Stimulated activated CD8-positive, alpha-beta memory T cell treated with anti-CD3 and anti-CD28 coated beads, Interleukin-15, amount 100 ng/mL, for 1 hour (primary cell): ENCODE measurements at places on chromosomes 3 and 15.

- no peak for DNase-seq
These were observed 1.1 kb downstream of the C2CD4B start for GRCh38 chr15:62164014-62164395.

DNA sequence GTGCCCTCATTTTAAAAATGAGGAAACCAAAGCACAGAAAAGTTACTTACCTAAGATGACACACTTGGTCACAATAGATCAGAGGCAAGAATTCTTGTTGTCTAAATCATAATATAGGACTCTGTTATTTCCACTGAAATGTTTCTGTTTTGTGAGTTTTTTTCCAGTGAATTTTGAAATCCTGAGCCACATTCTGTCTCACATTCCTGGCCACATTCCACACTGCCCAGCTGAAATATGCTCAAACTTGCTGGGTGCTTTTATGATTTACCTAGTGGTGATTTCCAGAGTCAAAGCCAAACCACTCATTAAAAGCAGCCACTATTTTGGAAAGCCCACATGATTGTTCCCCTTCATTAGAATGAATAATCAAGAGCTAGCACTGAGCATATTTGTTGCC lies 82.3 kb upstream of the NPHP3 start:
- DNase-seq: no peak

DNA sequence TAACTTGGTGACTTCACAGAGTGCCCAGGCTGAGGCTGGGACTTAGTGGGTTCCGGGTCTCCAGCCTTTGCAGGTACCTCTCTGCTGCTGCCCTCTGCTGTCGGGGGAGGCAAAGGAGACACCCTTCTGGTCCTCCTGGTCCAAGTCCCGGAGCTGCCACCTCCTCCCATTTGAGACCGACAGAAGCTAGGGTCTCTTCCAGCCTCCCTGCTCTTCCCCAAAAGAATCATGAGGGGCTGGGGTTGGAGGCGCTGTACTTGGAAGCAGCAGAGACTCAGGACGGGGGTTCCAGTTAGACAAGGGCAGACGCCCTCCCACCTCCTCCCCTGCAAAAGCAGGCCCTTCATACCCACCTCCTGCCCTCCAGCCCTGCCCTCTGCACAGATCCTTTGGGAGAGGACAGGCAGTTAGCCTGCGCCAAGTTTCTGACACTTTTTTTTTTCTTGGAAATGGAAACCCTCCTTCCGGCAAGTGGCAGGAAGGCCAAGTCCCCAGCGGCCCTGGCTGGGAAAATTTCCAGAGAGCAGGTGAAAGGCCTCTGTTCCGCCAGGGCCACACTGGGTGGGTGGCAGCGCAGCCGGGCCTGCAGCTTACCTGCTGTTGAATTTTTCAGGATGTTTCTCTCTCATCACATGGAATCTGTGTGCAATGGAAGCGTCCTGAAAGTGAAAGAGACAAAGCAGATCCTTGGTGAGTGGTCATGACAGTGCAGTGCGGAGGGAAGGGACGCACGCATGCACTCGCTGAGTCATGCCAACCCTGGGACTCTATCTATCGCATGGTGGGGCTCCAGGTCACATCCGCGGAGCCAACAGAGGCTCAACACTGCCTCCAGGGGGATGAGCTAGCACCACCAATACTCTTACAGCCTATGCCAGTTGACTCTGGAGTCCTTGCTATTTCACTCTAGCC lies 119.9 kb downstream of the DGKG start:
- peak; percentile 10 for DNase-seq

DNA sequence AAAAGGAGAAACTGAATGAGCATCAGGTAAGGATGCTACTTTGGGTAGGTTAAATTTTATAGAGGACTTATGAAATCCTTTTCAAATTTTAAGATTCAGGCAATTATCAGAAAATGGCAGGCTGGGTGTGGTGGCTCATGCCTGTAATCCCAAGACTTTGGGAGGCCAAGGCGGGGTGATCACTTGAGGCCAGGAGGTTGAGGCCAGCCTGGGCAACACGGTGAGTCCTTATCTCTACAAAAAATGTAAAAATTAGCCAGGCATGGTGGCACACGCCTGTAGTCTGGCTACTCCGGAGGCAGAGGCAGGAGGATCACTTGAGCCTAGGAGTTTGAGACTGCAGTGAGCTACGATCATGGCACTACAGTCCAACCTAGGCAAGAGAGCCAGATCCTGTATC lies 23.1 kb downstream of the DCUN1D1 start:
- DNase-seq: no peak

GRCh38 chr3:178517665-178518334 lies 18.4 kb upstream of the KCNMB2 start:
- no peak for DNase-seq

DNA sequence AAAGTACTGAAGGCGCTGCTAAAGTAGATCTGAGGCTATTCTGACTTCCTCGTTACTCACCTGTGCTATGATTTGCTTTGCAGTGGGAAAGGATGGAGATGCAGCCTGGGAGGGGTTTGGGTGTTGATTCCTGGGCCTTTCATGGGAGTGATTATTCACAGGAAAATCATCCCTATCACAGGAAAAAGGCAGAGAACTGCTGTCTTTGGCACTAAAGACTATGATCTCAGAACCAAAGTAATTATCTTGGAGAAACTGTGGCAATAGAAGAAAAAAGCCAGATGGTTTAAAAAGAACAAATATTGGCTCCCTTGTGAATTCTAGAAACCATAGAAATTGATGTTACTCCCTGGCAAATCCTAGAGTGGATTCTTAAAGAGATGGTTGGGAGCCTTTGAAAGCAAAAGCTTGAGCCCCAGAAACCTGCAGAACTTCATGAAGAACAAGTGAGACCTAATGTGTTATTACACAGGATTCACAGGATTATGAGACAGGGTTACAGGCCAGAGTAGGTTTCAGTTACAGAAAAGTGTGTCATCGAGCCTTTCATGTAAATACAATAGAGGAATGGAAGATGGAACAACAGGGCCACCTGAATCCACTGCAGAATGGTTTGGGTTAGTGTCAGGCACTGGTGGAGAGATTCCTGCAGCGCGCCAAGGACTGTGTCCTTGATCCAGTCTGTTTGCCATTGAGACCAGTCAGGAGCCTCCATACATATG lies 85.7 kb downstream of the OXNAD1 start:
- no peak for DNase-seq

DNA sequence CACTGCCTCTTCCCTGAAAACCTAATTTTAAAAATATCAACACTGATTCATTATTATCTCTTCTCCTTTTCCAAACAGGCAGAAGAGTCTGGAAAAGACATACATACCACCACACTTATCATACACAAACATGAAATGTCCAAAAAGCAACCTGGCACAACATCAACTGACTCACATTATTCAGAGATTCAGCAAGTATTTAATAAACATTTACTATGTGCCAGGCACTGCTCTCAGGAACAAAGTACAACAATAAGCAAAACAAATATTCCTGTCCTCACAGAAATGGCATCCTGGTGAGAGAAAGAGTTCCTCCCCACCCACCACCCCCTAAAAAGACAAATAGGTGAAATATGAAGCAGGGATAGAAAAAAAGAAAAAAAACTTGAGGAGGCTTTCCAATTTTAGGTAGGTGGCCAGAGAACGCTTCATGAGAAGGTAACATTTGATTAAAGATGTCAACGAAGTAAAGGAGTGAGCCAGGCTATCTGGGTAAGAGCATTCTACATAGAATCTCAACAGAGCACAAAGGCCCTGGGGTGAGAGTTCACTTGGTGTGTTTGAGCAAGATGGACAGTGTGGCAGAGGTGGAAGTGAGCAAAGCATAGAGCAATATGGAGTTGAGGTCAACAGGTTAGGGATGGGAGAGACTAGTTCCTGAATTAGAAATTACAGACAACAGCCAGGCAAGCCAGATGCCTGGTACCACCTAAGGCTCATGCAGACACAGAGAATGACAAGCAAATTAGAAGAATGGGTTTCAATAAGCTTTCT lies 141.7 kb downstream of the OSBPL10 start:
- no peak for DNase-seq

- no peak for DNase-seq
These were observed at the start of gene SATB1 for GRCh38 chr3:18424729-18425640. Gene SATB1, minus strand, starts transcription at chr3:18425339. Its CDS starts 4,372 bp downstream, at chr3:18420967.

DNA sequence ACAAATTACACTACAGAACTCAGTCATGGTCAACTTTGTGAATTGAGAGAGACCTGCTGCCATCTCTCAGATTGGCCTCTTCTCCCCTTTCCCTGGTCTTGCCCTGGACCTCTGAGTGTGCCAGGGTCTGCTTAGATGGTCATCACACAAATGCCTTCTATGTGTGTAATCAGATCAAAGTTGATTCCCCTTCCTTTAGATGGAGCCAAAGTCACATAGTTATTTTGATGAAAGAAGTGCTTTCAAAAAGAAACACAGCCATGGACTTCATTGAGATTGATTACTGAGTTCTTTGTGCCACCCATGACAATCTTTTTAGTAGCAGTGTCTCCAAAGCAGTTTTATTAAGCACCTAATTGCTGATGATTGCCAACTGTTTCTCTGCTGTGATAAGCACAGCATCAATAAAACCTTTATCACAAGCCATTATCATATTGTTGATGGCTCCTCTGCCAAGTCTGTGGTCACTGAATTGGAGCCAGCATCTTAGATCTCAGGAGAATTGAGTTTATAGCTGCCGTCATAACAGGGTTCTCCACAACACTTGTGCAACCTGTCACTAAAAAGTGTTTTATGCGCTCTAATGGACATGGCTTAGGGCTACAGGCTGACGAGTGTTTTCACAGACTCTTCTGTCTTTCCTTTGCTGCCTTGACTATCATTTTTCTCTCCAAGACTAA lies 149.7 kb upstream of the NUDT16 start:
- no peak for DNase-seq

DNA sequence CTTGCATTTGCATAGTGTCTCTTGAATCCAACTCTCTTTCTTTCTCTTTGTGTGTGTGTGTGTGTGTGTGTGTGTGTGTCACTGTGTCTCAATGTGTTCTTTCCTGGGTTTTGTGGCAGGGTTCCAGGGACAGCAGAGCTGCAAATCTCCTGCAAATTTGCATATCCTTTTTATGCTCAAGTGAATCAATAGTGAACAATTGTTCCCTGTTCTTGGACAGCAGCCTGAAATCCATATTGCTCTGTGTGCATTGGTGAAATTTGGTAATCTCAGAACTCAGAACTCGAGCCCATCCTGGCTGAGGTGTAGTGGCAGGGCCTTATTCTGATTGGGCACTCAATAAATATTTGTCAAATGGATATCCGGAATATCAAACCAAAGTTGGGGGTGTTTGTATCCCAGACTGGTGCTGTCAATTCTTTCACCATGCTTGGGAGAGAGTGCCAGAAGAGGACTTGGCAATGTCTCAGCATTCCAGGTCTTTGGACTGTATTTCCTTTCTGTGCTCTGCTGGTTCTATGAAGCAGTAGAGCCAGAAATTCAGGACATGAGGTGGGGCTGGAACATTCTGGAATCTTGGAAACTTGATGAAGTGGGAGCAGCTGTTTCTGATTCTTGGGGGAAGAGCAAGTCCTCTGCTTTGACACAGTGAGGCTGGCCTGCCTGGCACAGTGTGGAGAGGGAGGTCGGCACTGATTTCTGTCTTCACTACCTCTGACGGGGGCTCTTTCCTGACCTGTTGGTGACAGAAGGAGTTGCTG lies 380.6 kb upstream of the C2CD4B start:
- no peak for DNase-seq

DNA sequence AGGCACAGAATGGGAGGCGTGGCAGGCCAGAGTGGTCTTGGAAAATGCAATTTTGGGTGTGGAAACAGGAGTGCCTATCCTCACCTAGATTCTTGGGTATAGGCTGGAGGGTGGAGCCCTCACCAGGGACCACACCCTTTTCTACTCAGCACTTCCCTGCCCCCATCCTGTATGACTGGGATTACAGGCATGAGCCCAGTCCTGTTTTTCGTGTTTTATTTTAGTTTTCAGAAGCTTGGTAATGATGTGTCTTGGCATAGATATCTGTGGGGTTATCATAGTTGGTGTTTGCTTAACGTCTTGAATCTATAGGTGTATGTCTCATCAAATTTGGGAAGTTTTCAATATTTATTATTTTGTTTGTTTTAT lies 248.7 kb upstream of the CBLB start:
- no peak for DNase-seq

DNA sequence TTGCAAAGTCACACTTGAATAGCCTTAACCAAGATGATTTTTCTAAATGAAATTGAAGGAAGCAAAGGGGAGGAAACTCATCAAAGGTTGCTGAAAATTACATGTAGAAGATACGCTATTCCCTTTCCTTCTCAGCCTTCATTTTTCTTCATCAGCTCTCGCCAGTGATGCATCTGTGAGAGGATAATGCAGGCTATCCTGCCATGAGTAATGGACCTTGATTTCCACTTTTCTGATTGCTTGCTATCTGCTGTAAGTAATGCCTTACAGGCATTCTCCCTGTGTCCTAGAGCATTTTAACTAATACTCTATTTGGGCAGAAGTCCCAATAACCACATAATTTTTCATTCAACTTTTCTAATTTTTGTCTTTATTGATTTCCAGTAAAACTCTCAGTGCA lies 162.6 kb downstream of the BBX start:
- DNase-seq: no peak

DNA sequence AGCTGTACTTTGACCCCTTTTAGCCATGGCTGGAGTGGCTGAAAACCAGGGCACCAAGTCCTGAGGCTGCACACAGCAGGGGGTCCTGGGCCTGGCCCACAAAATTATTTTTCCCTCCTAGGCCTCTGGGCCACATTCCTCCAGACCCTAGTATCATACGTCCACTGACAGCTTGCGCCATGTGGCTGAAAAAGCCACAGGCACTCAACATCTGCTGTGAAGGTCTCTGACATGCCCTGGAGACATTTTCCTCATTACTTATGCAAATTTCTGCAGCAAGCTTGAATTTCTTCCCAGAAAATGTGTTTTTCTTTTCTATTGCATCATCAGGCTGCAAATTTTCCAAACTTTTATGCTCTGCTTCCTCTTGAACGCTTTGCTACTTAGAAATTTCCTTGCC lies 239.0 kb downstream of the SQOR start:
- DNase-seq: no peak

DNA sequence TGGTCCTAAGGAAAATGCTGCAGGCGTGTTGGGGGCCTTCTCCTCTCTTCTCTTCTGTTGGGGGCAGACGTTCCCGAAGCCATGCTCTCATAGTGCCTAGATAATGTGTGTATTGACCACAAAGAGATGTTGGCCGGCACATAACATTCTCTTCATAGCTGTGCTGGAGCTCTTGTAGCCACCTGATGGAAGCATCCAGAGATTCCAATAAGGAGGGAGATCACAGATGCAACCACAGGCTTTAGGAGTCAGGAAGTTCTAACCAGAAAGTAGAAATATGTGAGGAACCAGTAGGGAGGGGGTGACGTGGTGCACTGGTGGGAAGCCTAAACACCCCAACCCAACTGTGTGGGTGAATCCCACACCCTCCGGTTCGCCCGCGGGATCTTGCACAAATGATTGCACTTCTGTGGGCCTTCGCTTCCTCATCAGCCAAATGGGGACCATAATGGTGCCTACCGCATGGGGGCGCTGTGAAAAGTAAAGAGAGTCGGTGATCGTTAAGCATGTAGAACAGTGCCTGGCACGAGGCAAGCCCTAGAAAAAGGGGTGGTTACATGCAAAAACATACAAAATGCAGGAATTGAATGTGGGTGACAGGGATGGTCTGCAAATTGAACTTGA lies 87.8 kb downstream of the TOP2B start:
- DNase-seq: no peak

- DNase-seq: no peak
These were observed 3.5 kb upstream of the MTFMT start for GRCh38 chr15:65032801-65033537.

- no peak for DNase-seq
These were observed 150.9 kb upstream of the LINGO1 start for GRCh38 chr15:77783636-77784035.

GRCh38 chr3:193841581-193841980 lies 248.6 kb downstream of the OPA1 start:
- no peak for DNase-seq
